AG04450 (cell line): ENCODE measurements at places on chromosomes 5 and 9. TPM values are rescaled to one million over a fixed set of nuclear protein-coding genes. Genes with fewer than 3 reads are reported as not detected.

TOR4A gene
- polyA plus RNA-seq: 14.1 and 18.7 TPM in 2 replicates

APC gene
- polyA plus RNA-seq: 16.0 and 25.7 TPM in 2 replicates

FOXD4L6 gene
- not detected in 2 replicates for polyA plus RNA-seq

PCDHGA5 gene
- polyA plus RNA-seq: 1.4 and 1.8 TPM in 2 replicates

GPRIN1 gene
- polyA plus RNA-seq: 4.0 and 5.1 TPM in 2 replicates

ECSCR gene
- 0.82 and 1.1 TPM in 2 replicates for polyA plus RNA-seq

AQP7 gene
- polyA plus RNA-seq: 0.11 and 0.33 TPM in 2 replicates

MARVELD2 gene
- 0.96 and 1.0 TPM in 2 replicates for polyA plus RNA-seq

BTNL3 gene
- not detected in 2 replicates for polyA plus RNA-seq

CTNND2 gene
- not detected in 2 replicates for polyA plus RNA-seq

PDCD1LG2 gene
- 31.5 TPM in 2 replicates for polyA plus RNA-seq

MTRR gene
- 44.1 and 50.0 TPM in 2 replicates for polyA plus RNA-seq

KCNT1 gene
- not detected in 2 replicates for polyA plus RNA-seq

CDH9 gene
- polyA plus RNA-seq: not detected in 2 replicates

GRCh38 chr9:27473111-27473529, 51.0 kb upstream of the IFNK start:
- no peak for DNase-seq

GRCh38 chr5:73686912-73687311, 60.9 kb downstream of the ARHGEF28 start:
- no peak for DNase-seq

GRCh38 chr5:38636626-38637025, 80.2 kb upstream of the LIFR start:
- DNase-seq: no peak

- DNase-seq: no peak
These were observed 59.2 kb downstream of the WNK2 start for GRCh38 chr9:93243112-93243511.

DNA sequence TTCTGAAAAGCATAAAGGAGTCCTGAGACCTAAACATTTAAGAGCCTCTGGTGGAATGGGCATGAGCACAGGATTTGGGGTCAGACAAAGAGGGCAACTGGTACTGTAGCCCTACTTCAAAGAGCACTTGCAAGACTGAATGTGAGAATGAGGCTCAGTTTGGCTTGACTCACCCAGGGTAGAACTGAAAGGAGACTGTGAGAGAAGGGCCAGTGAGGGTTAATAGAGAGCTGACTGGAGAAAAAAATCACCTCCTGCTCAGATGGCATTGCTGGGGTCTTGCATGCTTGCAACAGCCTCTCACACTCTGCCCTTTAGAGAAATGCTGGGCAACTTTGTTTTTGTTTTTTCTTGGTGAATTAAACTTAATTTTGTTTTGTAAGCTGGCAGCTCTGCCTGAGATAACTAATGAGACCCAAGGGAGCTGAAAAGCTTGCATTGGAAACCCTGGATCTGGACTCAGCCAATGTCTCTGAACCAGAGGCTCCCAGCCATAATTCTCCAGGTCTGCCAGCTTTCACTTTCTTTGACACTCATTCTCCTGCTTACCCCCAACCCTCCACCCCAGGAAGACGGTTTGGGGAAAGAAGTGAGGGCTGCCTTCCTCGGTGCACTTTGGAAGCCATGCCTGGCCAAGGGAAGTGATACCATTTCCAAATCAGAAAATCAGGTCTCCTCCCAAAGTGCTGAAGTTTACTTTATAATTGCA, 161.1 kb upstream of the PANK3 start:
- no peak for DNase-seq

- no peak for DNase-seq
These were observed 21.2 kb downstream of the FYB1 start for GRCh38 chr5:39198127-39198526.

GRCh38 chr9:126818482-126818881, 13.6 kb downstream of the ZBTB43 start:
- DNase-seq: no peak

DNA sequence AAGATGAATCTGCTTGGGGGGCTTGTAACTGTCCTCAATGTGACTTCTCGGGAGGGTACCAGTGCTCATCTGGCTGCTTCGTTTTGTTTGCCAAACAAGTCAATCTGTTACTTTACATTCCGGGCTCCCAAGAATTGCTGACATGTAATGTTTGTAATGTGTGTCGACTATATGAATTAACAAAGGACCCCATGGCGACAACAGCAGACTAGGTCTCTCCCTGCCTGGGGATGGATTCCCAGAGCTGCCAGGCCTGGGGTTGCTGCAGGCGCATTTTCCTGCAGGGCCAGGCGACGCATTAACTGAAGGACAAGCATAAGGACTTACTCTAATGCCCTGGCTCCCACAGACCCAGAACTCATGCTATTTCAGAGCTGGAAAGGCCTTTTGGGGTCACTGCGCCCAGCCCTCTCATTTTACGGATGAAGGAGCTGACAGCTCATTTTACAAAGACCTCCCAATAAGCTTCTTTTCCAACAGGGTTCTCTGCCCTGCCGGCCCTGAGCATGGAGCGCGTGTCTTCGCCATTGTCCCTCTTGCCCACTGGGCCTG, 214.8 kb downstream of the TTLL11 start:
- DNase-seq: no peak

GRCh38 chr5:98557916-98558315, 215.5 kb upstream of the RGMB start:
- DNase-seq: no peak

GRCh38 chr5:111859533-111860270, 102.7 kb upstream of the NREP start:
- peak; percentile 69 for DNase-seq

DNA sequence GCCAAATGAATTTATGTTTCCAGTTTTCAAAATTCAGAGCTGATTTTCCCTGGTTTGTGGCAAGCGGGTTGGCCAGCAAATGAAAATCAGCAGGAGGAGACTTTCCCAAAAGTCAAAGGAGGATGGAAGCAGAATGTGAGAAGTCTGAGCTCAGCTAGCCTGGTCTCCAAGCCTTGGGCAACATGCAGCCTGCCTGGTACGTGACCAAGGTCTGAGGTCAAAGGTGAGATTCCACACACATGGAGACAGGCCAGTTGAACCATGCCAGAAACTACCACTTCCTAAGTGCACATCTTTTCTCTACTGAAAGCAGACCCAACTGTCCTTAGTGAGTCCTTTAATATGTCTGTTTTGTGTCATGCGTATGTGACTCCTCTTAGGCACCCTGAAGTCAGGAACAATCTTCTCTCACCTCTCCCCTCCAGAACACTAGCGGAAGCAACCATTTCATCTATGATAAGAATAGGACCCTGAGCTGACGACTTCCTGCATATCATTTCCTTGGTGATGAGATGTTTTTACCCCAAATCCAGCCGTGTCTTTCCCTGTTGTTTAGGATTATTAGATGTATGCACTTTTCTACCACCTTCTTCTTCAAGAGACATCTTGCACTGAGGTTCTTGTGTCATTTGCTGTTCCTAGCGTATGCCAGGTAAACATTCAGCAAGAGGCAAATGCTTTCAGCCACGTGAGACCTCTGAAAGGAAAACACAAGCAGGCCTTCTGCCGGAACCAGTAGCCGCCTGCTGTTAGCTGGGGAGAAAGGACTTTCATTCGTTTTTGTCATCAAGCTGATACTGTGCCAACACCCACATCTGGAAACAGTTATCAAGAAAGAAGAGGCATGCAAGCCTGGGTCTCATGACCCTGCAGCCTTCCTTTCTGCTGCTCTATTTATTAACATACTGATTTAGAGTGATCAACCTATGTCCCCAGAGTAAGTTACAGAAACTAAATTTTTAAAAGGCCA, 9.7 kb upstream of the TGFBI start:
- DNase-seq: peak; percentile 97

DNA sequence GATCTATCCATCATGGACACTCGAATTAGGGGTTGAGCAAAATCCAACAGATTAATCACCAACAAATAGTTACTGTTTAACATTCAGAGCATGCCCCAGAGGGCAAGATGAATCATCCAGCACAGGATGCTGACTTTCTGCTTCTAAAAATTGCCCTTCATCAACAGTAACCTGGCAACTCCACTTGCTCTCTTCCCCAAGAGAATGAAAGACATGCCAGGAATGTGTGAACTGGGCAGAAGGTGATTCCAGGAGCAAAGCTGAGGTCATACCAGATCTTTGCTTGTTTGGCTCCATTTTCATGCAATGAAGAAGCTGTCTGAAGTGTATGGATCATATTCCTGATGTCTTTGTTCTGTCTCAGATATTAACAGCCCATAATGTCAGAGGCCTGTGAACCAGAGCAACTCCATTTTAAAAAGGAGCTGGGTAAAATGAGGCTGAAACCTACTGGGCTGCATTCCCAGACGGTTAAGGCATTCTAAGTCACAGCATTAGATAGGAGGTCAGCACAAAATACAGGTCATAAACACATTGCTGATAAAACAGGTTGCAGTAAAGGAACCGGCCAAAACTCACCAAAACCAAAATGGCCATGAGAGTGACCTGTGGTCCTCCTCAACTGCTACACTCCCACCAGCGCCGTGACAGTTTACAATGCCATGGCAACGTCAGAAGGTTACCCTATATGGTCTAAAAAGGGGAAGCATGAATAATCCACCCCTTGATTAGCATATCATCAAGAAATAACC, 2.5 kb upstream of the ZNF367 start:
- DNase-seq: peak; percentile 64

- no peak for DNase-seq
These were observed 72.3 kb upstream of the STARD4 start for GRCh38 chr5:111584651-111585050.

DNA sequence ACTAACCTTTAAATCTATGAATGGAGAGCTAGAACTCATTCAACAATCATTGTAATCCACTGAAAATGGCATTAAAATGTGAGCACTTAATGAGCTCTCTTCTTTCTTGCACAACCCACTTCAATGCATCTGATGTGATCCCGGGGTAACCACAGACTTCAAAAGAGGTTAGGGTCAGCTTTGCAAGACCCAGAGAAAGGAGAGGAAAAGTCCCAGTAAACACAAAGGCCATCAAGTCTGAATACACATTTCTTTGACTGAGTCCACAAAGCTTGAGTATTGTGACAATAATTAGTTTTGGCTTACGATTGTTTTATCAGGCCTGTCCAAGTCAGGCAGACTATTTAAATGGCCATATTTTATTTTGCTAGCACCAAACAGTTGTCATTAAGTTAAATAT, 148.8 kb upstream of the ZNF608 start:
- no peak for DNase-seq

GRCh38 chr5:154517181-154517580, 39.2 kb upstream of the HAND1 start:
- DNase-seq: no peak
